Lung microvascular endothelial cell (primary cell): ENCODE measurements at places on chromosomes 1 and 21. TPM values are rescaled to one million over a fixed set of nuclear protein-coding genes. Genes with fewer than 3 reads are reported as not detected.

- DNase-seq = no peak
Measured at GRCh38 chr1:73755649-73756048, 442.3 kb downstream of the LRRIQ3 start.

DNA sequence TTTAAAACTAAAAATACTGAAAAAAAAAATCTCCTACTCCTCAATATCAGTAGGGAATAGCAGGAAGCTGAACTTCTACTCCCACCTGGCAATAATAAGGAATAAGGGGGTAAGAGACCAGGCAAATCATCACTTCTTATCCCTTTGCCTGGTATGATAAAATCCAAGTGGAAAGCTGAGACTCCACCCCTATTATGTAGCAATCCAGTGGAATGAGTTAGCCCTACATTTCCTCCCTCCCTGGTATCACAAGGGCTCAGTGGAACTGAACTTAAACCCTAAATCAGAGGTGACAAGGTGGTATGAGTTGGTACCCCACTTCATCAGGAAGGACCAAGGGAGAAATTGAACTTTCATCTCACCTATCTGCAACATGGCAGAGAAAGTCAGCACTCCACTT, 25.7 kb downstream of the TRIM33 start:
- no peak for DNase-seq

DNA sequence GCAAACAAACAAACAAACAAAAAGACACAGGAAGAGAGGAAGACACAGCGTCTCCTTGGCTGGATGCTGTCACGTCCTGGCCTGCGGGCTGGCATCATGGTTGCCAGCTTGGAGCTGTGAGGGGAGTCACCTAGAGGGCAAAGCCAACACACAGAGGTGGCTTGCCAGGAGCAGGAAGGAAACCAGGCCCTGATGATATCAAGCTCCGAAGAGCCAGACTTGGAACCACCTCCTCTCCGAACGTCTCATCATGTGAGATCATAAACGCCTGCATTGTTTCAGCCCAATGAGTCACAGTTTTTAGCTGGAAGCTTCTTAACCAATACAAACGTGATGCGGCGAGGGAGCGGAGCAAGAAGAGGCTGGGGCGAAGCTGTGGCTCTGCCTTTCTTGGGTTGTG, 8.7 kb downstream of the PLA2G2D start:
- DNase-seq = peak; percentile 29

GRCh38 chr1:58430421-58431275, 115.9 kb downstream of the OMA1 start:
- no peak for DNase-seq

- DNase-seq = no peak
Measured at GRCh38 chr1:109040627-109040988, 1.3 kb downstream of the WDR47 start.

DNA sequence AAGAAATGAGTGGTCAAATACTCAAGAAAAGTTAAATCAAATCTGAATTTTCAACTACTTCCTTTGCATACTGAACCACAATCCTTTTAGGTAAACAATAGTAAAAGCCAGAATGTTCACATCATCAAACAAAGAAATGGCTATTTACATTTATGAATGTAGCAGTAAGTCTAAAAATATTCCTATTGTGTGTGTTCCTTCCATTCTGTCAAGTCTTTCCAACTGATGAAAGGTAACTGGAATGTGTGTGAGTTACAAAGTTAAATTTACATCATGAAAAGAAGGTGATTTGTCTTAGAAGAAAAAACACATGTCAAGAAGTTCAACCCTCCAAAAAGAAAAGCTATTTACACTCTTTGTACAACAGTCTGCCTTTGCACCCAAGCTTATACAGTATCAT, 203.1 kb downstream of the SIPA1L2 start:
- peak; percentile 34 for DNase-seq

DNA sequence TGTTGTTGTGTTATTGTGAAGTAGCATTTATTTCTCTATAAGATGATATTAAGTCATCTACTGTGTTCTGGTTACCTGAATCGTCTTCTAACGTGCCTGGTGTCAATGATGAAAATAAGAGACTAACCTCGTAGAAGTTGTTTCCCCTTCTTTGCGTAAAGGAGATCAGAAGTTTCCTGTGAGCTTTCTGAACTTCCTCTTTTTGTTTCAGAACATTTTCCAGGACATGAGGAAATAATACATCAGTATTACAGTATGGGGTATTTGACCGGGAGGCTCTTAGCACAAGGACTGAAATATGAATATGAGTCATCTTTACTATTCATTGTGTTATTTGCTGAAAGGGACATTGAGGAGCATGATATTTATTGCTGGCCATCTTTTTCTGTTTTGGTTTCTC, 1.3 kb downstream of the ST6GALNAC3 start:
- DNase-seq = peak; percentile 86

DNA sequence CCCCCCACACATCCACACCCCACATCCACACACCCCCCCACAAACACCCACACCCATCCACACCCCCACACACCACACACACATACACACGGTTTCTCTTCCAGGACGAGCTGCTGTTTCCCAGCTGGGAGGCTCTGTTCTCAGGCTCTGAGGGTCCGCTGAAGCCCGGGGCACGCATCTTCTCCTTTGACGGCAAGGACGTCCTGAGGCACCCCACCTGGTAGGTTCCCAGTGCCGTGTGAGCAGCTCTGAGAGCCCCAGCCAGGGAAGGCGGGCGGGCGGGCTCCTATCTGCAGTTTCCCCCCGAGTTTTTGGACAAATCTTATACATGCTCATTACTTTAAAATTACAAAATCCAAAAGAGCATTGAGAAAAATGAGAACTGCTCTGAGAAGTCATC, 31.2 kb downstream of the SLC19A1 start:
- DNase-seq = no peak

DNA sequence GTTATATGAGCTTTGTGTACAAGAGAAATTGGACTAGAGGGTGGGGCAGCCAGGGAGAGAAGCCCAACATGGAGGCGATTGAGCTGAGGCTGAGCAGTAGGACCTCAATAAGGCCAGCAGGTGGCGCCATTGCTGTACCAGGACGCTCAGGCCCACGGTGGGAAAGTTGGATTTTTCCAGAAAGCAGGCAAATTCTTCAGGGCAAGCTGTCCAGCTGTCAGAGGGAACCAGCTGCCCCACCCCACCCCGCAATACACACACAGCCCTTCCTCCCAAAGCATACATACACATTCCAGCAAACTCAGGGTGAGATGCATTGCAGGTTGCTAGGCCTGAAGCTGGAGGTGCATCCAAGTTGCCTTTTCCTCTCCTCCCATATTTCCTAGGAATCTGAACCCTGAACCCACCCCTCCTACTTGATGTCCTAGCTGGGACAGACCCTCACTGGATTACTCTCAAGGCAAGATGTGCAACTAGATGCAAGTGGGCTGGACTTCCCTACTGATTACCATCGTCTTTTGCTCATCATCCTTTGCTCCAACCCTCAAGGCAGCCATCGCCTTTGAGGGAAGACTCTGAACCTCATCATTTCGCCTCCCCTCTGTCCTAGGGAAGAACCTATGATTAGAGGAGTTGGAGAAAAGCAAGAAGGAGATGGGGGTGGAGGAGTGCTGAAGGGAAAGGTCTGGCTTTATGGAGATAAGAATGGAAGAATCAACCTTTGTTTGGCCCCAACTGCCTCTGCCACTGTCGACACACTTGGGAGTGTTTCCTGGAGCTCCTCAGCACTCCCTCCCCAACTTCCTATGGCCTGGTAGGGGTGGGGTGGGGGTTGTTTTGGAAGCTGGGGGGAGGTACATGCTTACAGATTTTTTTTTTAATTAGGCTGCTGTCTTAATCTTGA, 25.5 kb downstream of the CD34 start:
- DNase-seq = peak; percentile 96

GRCh38 chr1:100382657-100383056, 30.4 kb downstream of the CDC14A start:
- DNase-seq = no peak

DNA sequence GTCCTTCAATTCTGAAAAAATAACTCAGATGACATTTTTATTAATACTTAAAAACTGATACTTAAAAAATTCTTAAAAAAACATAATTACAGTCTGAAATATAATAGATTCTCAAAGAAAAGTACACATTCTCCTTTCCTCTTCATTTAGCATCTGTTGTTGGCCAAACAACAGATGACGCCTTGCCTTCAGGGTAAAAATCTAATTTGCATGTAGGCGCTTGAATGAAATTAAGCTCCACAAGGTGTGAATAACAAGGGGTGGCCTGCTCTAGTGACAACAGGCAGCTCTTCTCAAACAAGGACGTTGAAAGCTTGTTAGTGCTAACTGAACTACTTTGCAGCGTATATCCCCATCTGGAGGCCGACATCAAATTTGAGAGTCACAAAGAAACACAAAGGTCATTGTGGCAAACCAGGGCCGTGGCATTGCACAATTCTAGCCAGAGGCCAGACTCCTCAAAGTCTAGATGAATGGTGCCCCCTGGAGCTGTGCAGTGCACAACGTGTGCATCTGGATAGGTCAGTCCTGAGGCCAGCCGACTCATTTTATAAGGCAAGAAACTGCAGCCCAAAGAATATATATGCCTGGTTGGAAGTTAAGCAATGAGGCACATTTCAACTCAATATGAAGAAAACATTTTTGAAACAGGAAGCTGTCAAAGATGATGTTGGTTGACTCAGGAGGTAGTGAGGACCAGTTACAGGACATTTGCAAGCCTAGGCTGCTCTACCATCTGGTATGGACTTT, 459.2 kb upstream of the RUNX1 start:
- DNase-seq = no peak

GRCh38 chr1:42290130-42290529, 44.9 kb downstream of the FOXJ3 start:
- DNase-seq = no peak

DNA sequence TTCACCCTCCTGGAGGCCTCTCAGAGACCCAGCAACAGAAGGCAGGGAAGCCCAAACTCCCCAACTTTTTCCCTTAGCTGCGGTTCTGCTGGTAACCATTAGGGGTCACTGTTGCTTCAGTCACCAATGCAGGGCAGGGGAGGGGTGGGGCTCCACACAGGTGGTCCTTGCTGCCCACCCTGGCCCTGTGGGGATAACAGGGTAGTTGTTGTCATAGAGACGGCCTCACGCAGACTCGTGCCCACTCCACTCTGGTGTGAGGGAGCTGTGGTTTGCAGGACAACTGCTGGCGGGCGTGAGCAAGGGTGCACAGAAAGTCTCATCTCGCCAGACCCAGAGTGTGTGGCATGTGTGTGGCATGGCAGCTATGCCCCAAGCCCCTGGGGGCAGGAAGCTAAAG, 19.9 kb downstream of the INSRR start:
- DNase-seq = peak; percentile 44

DNA sequence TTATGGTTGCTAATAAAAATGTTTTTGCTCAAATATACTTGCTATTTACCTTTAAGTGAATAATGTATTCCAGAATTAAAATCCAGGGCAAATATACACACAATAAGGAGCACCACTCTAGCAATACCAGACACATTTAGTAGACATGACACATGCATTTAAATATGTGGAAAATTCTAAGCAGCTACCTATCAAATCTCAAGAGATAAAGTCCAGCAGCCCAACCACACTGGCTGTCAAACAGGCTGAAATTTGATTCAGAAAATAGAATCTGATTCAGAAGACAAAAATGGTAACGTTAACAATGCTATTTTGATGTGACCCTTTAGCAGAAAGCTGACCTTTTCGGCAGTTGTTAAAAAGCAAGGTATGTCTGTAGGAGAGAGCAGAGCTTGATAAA, 42.3 kb downstream of the PLEKHO1 start:
- DNase-seq = peak; percentile 16

- no peak for DNase-seq
Measured at GRCh38 chr1:202619505-202619904, 90.7 kb downstream of the SYT2 start.

GRCh38 chr1:114755006-114755931, 2.5 kb downstream of the CSDE1 start:
- no peak for DNase-seq

- no peak for DNase-seq
Measured at GRCh38 chr1:16420424-16421118, 16.7 kb downstream of the SPATA21 start.

DNA sequence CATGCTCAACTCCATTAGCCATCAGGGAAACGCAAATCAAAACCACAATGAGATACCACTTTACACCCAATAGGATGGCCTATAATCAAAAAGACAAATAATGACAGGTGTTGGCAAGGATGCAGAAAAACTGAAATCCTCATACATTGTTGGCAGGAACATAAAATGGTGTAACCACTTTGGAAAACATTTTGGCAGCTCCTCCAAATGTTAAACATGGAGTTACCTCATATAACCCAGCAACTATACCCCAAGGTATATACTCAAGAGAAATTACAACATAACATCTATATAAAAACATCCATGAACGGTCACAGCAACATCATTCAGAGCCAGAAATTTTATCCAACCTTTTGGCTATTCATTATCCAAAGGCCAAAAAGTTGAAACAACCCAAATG, 11.6 kb downstream of the EIF4G3 start:
- DNase-seq = no peak

DNA sequence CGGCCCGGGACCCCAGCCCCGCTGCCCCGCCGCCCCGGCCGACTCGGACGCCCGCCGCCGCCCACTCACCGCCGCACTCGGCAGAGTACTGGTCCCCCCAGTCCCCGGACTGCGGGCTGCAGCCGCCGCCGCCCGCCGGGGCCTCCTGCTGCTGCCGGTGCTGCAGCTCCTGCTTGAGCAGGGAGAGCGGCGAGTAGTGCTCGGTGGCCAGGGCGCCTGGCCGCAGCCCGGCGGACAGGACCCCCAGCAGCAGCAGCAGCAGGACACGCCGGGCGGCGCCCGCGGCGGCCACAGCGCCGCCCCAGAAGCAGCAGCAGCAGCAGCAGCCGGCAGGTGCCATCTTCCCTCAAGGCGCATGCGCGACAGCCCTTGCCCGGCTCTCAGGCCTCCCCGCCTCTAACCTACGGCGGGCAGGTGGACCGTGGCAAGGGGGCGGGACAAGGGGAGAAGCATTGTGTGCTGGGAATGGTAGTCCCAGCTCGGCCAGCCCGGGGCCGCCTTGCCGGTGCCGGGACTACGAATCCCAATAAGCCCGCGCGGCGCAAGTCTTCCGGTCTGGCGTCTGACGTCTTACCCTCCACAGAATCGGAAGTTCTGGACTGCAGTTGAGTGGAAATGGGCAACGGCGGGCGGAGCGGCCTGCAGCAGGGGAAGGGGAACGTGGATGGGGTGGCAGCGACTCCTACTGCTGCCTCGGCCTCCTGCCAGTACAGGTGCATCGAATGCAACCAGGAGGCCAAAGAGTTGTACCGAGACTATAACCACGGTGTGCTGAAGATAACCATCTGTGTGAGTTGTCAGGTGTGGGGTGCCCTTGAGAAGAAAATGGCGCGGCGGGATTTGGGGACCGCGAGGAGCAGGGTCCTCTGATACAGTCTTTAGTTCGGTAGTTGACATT, at the start of the genes ARV1 and TTC13:
Gene ARV1, plus strand, starts transcription at position 604 of the 898 bp plus-strand sequence. Its CDS starts 12 bp downstream, at position 616.
Gene TTC13, minus strand, starts transcription at position 371 of the 898 bp plus-strand sequence. Its CDS starts 31 bp downstream, at position 340.
- peak; percentile 98 for DNase-seq

The LY9 gene
- not detected in 2 replicates for total RNA-seq

The WDR64 gene
- not detected in 2 replicates for total RNA-seq

The GPR3 gene
- total RNA-seq = under 0.01 and 0.22 TPM in 2 replicates

The ST6GALNAC5 gene
- not detected in 2 replicates for total RNA-seq

The SYT14 gene
- under 0.01 TPM in 1 of 2 replicates, not detected in the other for total RNA-seq

The TSTD1 gene
- total RNA-seq = 1.7 and 7.1 TPM in 2 replicates

The OR10X1 gene
- total RNA-seq = not detected in 2 replicates

The UBE2G2 gene
- total RNA-seq = 73.9 and 92.3 TPM in 2 replicates
